Activated CD8-positive, alpha-beta memory T cell treated with anti-CD3 and anti-CD28 coated beads for 1 hour (primary cell): ENCODE measurements at places on chromosomes 4 and X.

GRCh38 chr4:182969651-182970279 lies 52.6 kb upstream of the DCTD start:
- DNase-seq, result no peak

- no peak for DNase-seq
Observed at GRCh38 chr4:142083264-142083663, 446.9 kb downstream of the IL15 start.

DNA sequence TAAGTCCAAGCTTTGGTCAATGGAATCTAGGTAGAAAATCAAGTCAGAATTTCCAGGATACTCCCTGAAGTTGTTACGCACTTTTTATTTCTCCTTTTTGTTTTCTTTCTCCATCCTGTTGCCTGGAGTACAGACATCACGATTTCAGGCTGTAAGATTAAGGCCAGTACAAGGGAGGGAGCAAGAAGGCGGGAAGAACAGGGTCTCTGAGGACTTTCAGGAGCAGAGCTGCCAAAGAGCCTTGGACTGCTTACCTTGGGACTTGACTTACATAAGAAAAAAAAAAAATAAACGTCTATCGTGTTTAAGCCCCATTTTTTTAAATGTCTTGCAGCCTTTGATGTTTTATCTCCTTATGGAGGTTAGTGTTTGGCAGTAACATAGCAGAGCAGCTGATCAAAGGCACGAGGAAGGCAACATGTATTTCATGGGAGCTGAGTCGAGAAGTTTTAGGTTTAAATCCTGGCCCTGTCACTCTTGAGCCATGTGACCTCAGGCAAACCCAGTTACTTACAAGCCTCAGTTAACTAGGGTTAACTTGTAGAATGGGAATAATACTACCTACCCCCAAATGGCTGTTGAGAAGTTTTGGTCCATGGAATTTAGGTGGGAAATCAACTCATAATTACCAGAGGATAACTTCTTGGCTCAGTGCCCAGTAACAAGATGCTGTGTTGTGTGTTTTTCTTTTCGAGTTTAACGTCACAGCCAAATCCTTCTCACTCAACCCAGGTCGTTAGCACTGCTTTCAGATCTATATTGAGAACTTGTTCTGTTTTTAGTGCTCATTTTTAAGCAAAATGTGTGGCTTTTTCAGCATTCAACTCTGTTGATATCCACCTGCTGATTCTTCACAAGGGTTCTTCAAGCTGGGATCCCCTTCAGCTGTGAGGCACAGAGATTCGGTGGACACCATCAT lies 106.8 kb downstream of the CLNK start:
- no peak for DNase-seq

- DNase-seq, result no peak
Observed at GRCh38 chr4:141375855-141376254, 155.2 kb downstream of the ZNF330 start.

DNA sequence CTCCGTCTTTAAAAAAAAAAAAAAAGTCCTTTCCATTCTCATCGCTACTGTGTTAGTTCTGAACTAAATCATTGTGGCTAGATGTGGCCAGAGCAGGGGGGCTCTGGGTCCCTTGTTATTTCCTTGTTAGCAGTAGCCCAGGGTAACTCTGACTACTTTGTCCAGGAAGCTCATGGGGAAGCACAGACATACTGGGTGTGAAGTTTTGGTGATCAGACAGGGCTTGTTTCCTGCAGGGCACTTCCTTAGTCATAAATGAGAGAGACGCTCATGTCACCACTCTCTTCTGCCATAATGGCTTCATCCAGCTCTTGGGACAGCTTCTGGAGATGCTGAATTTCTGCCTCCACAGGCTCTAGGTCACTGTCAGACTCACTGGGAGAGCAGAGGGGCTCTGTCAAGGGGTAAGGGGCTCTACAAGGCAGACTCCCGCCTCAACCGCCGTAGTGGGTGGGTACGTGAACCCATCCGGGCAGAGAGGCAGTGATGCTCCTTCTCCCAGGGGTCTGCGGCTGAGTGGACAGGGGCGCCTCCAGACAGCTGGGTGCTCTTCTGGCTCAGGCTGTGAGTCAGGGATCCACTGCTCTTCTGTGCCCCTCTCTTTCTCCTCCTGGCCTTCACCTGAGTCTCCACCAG lies 12.9 kb downstream of the STIM2 start:
- peak; percentile 23 for DNase-seq

DNA sequence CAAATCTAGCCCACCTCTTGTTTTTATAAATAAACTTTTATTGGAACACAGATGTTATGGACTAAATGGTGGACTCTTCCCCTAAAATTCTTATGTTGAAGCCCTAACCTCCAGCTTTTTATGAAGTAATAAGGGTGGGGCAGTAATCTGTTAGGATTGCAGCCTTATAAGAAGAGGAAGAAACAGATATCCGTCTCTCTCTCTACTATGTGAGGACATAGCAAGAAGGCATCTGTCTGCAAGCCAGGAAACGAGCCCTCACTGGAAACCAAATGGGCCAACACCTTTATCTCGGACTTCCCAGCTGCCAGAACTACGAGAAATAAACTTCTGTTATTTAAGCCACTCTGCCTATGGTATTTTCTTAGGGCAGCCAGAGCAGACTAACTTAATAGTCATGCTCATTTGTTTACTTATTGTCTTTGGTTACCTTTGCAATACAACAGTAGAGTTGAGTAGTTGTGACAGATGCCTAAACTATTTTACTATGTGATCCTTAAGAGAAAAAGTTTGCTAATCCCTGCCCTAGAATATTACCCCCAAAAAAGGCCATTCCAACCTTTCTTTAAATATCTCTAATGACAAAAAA lies 67.4 kb downstream of the MANBA start:
- no peak for DNase-seq

GRCh38 chrX:105463473-105463872 lies 243.0 kb upstream of the TEX13A start:
- DNase-seq, result no peak

GRCh38 chrX:292900-293897 lies 12.0 kb downstream of the PLCXD1 start:
- no peak for DNase-seq

DNA sequence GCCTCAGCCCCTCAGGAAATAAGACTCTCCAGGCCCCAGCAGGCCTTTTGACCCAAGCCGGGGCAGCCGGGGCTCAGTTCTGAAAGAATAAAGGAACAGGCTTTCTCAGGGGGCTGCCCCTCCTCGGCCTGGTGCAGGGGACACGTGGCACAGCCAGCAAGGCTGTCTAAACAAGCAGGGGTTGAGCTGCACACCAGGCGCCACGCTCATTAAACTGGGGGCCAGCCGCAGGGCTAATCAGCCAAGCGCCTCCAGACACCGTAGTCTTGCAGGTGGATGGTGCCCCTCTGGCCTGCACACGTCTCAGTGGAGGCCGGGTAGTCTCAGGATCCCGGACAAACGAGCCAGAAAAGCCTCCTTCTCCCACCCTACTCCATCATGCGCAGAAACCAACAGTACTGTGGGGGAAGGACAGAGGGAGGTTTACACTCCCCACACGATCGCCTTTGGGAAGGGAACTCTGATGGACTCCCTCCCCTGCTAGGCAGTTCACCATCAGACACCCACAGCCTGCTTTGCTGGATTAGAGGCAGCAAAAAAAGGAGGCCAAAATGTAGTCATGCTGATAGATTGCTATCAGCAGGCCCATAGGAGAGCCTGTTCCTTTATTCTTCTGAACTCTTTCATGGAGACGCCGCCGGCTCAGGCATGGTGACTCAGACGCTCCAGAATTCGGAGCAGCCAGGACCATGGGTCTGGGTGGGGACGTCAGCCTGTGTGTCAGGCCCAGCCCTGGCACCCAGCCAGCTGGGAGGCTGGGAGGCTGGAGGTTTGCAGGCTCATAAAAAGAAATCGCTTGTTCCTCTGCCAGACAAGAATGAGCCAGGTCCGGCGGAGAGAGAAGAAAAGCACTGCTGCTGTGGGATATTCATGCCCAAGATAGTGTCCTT lies 342.4 kb downstream of the BCOR start:
- DNase-seq, result no peak

GRCh38 chr4:92514627-92515026 lies 210.9 kb downstream of the GRID2 start:
- DNase-seq, result no peak

DNA sequence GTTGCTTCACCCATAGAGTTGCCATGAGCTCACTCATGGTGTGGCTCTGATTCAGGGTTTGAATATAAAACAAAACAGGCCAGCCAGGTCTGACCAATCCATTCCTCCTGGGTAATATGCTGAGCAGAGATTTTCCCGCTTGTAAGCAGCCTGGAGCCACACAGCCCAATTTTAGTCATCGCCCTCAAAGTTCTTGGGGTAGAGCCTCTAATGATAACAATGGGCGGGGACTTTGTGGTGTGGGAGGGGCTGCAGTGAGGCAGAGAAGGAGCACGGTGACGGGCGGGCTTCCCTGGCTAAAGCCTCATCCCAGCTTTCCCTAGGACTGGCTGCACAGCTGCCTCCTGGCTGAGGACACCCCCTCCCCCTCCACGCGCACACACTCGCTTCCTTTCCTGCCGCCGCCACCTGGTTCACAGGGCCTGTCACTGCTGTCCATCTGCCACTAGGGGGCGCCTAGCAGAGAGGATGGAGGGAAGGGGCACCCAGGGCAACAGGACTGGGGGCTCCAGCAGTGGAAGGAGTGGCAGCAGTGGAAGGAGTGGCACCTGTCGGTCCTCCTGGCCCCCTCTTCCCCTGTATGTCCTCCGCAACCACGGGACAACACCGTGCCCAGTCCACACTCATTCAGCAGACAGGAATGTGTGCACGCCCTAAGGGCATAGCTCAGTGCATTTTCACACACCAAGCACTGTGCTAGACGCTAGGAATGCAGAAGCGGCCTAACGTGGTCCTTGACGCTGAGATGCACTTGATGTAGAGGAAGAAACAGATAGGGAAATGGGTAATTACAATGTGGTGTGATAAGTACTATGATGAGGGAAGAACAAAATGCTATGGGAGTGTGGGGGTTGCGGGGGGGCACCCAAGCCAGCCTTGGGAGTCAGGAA lies 26.8 kb downstream of the PRPS1 start:
- no peak for DNase-seq

GRCh38 chr4:5416637-5417036 lies 291.7 kb downstream of the EVC2 start:
- no peak for DNase-seq

DNA sequence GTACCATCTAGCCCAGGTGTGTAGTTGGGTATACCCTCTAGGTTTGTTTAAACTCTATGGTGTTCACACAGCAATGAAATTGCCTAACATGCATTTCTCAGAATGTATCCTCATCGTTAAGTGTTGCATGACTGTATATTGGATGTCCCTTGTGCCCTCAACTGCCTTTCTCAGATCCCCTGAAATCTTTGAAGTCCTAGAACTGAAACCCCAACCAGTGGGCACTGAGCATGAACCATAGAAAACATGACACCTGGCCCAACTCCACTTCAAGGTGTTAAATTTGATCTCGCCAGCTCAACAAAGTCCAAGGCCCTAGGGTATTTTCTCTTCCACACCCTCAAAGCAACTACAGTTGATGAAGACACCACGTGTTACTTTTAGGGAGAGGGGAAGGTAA lies 35.6 kb downstream of the GPR143 start:
- DNase-seq, result no peak

DNA sequence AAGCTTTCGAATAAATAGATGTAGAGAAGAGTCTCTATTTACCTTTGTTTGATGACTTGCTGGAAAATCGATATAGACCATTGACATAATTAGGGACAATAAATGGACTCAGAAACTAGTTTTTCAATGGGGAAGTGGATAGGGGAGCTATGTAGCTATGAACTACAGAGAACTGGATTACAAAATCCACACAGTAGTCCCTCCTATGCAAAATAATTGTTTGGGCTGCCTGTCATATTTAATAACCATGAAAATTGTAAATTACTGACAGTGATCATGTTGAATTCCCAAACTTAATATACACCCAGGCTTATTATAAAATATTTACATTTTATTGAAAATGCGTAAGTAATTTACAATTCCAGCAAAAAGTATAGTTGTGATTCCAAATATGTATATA lies 333.1 kb upstream of the FAM241A start:
- no peak for DNase-seq

GRCh38 chrX:129600981-129601424 lies 53.8 kb downstream of the APLN start:
- DNase-seq, result no peak

DNA sequence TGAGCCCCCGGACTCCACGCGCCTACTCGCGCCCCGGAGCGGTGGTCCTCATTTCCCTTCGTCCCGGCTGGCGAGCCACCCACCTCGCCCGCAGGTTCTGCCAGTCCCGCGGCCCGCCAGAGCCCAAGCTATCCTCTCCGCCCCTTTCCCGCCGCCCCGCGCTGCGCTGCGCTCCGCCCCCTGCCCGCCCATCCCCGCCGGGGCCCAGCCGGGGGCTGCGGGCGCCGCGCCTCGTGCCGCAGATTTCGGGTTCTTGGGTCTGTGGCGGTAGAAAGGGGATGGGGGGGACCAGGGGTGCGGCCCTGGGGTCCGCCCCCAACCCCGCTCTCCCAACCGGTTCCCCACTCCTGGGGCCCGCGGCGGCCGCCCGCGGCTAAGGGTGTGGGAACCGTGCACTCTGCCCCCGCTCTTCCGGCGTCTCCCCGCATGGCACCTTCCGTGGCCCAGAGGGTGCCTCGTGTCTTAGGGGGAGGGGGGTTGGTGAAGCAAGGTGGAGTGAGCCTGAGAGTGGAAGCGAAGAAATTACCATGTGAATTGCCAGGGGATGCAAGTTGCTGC lies 650.8 kb upstream of the DIPK2B start:
- no peak for DNase-seq

- no peak for DNase-seq
Observed at GRCh38 chr4:140944572-140944971, 188.4 kb upstream of the TBC1D9 start.

GRCh38 chr4:75308049-75308448 lies 206.2 kb downstream of the RCHY1 start:
- no peak for DNase-seq
